ENCODE measurements at places on chromosomes 12 and 14. TPM values are rescaled to one million over a fixed set of nuclear protein-coding genes. Genes with fewer than 3 reads are reported as not detected.

GRCh38 chr12:124018539-124018938 is 45.5 kb downstream of the ZNF664 start:
- no peak for DNase-seq

CYP27B1 gene
- 1.0 TPM for polyA plus RNA-seq

ZNF605 gene
- polyA plus RNA-seq, result 13.5 TPM

PFDN5 gene
- polyA plus RNA-seq, result 416 TPM

DNA sequence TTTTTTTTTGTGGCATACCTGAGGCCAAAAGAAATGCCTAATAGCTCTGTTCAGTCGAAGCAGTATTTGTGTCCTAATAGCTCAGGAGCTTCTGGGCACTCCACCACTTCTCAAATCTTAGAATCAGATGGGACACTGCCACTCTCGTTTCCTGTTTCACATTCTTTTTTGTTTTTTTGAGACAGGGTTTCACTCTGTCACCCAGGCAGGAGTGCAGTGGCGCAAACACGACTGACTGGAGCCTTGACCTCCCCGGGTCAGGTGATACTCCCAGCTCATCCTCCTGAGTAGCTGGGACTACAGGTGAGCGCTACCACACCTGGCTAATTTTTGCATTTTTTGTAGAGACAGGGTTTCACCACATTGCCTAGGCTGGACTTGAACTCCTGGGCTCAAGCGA is 52.7 kb downstream of the SPPL3 start:
- no peak for DNase-seq

CNTN1 gene
- 28.7 TPM for polyA plus RNA-seq
